ENCODE measurements at places on chromosomes 1 and 21. TPM values are rescaled to one million over a fixed set of nuclear protein-coding genes. Genes with fewer than 3 reads are reported as not detected.

DNA sequence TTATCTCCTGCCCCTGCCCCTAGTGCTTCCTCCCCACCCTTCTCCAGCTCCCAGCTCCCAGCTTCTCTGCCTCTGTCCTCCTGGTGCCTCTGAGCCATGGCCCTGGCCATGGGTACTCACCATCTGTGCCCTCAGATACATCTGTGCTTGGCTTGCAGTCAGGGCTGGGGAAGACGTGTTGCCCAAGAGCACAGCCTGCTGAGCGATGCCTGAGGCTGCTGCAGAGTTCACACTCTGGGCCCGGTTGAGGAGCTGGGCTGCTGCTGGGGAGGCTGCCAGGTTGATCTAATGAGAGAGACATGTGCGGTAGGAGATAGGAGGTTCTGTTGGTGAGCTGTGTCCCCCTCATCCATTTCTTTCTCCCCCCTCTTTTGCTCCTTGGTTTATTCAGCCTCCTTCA, 49.4 kb upstream of the A3GALT2 start:
- H3K27ac ChIP-seq = no peak overlapping the region
- H3K27me3 ChIP-seq = no peaks in the 10 kb centered on the region
- H3K4me1 ChIP-seq = no peaks in the 10 kb centered on the region
- H3K4me3 ChIP-seq = no peak overlapping the region
- H3K36me3 ChIP-seq = peaks cover 12% of the 10 kb centered on the region
- DNase-seq = no peak

DNA sequence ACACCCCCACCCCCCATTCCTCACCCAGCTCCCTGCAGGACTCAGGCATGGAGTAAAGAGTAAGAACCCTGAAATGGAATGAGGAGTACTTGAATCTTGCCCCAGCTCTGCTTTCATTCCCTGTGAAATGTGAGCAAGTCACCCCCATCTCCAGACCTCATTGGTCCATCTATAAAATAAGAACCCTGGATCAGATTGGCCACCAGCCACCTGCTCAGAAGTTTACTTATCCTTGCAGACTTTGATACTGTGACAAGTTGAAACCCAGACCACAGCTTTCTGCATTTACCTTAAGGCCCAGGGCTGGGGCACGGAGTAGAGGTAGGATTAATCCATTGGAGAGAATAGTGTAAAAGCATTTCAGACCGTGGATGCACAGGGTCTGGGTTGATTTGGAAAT, 2.2 kb downstream of the KISS1 start:
- H3K4me3 ChIP-seq = no peak overlapping the region
- H3K27ac ChIP-seq = peak overlapping the region; percentile 47
- peak; percentile 85 for DNase-seq
- H3K4me1 ChIP-seq = peaks cover 66% of the 10 kb centered on the region
- H3K36me3 ChIP-seq = no peaks in the 10 kb centered on the region
- no peaks in the 10 kb centered on the region for H3K27me3 ChIP-seq

Gene FGGY
- 17.5 TPM for polyA plus RNA-seq

Gene AGMAT
- polyA plus RNA-seq = 51.9 TPM

DNA sequence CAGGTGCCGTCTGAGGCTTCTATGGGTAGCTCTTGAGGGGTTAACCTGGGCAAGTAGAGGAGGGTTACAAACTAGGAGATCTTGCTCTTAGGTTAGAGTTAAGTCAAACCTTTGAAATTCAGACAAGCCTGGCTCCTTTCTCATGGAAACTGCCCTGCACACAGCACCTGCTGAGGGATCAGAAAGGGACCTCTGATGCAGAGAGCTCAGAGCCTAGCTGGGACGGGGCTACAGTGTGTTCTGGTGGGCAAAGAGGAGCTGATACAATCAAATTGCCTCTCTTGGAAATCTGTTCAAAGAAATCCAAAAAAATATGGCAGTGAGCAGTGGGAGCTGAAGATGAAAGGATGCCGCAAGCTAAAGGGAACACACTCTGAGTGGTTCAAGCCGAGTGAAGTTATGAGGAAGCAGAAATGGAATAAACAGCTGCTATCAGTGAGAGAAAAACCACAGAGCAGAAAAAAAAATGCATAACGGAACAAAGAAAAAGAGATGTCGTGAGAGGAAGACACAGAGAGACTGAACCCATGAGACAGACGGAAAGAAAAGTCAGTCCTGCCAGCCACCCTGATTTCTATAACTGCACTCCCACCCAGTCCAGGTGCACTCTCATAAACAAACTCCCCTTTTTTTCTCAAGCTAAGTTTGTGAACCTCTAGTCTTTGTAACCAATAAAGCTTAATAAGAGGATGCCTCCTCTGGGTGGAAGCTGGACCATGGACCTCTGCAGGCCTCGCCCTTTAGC, 26.6 kb downstream of the PAFAH2 start:
- H3K36me3 ChIP-seq = peaks cover 69% of the 10 kb centered on the region
- H3K27ac ChIP-seq = peak overlapping the region; percentile 37
- H3K4me1 ChIP-seq = peaks cover 5% of the 10 kb centered on the region

Gene LORICRIN
- not detected for polyA plus RNA-seq

GRCh38 chr1:184582411-184582810, 172.2 kb downstream of the EDEM3 start:
- no peak overlapping the region for H3K27ac ChIP-seq
- H3K4me3 ChIP-seq = no peak overlapping the region
- no peaks in the 10 kb centered on the region for H3K36me3 ChIP-seq
- no peaks in the 10 kb centered on the region for H3K27me3 ChIP-seq
- H3K4me1 ChIP-seq = no peaks in the 10 kb centered on the region
- no peak for DNase-seq

GRCh38 chr1:165443539-165444311, 1.2 kb downstream of the RXRG start:
- no peak overlapping the region for H3K4me3 ChIP-seq
- no peaks in the 10 kb centered on the region for H3K36me3 ChIP-seq
- H3K27me3 ChIP-seq = peaks cover 61% of the 10 kb centered on the region
- no peak overlapping the region for H3K27ac ChIP-seq
- DNase-seq = no peak

Gene PRUNE1
- polyA plus RNA-seq = 25.8 TPM

Gene TCP10L
- 0.70 TPM for polyA plus RNA-seq

DNA sequence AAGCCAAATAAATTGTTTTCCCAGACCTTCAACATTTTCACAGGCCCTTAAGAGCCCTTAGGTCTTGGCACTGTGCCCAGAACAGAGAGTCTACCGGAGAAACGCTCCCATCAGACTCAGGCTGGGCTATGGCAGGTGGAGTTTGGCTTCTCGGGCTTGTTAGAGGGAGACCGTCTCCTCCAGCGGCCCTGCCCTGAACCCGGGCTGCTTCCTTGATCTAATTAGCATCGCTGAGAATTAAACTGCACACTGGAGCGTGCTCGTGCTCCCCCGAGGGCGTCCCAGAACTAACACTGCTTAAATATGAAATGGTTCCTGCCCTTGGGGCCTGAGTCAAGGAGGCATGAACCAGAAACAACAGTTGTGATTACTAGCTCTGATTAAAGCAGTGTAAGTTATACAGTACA, 634.4 kb downstream of the MATN1 start:
- peak; percentile 32 for DNase-seq
- H3K4me1 ChIP-seq = peaks cover 8% of the 10 kb centered on the region
- H3K27me3 ChIP-seq = peaks cover 5% of the 10 kb centered on the region
- H3K4me3 ChIP-seq = no peak overlapping the region
- no peak overlapping the region for H3K27ac ChIP-seq

- H3K27ac ChIP-seq = no peak overlapping the region
- H3K36me3 ChIP-seq = peaks cover 37% of the 10 kb centered on the region
- no peaks in the 10 kb centered on the region for H3K4me1 ChIP-seq
- no peaks in the 10 kb centered on the region for H3K27me3 ChIP-seq
These were observed 17.8 kb downstream of the THEM4 start for GRCh38 chr1:151891512-151891911.

Gene CNIH3
- polyA plus RNA-seq = 2.1 TPM

DNA sequence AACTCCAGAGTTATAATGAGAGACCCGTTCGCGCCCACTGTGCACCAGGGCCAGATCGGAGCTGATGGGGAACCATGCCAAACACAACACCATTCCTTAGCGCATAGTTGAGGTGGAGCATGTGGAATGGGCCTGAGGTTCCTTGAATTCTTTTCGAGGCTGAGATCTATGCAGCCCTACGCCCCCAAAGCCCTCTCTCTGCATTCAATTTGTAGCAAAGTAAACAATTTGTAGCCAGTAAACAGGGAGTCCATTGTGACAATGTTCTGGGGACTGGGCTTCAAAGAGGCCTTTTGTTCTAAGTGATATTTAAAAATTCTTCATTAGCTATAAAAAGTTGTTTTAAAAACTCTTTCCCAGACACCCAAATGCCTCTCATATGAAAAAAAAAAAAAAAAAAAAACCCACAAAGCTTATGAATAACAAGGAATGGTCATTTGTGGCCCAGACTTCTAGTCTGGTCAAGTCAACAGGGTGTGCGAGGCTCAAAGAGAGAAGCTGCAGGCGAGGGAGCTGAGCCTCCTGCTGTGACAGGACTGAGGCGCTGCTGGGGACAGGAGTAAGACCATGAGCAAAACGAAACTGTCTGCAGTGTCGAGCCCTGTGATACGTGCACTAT, 30.6 kb upstream of the KCNE2 start:
- DNase-seq = no peak
- no peaks in the 10 kb centered on the region for H3K36me3 ChIP-seq
- no peak overlapping the region for H3K4me3 ChIP-seq

GRCh38 chr1:3679098-3679555, 26.8 kb downstream of the TP73 start:
- H3K4me3 ChIP-seq = no peak overlapping the region
- H3K27me3 ChIP-seq = peaks cover 4% of the 10 kb centered on the region
- DNase-seq = no peak
- peaks cover 10% of the 10 kb centered on the region for H3K4me1 ChIP-seq
- H3K36me3 ChIP-seq = no peaks in the 10 kb centered on the region
- no peak overlapping the region for H3K27ac ChIP-seq

DNA sequence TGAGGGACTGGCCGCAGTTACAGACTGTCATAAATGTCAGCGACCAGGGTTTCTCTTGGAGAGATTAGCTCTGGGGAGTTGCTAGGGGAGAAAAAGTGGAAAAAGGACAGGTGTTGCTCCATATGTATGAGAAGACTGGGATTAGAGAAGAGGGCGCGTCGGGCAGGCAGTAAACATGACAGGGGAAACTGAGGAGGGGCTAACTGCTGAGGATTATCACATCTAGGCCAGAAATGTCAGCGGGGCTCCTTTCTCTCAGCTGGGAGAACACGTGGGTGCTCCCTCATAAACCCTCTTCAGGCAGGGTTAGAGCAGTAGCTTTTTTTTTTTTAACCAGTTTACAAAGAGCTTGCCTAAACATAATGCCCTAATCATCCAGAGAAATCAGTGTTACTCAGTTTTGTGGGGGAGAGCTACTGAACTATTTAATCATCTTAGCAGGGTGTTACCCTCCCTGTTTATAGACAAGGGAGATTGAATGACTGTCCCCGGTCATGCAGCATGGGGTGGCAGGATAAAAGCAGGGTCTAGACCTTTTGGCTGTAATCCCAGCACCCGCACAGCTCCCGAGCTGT, 35.2 kb downstream of the ELAPOR1 start:
- H3K4me3 ChIP-seq = no peak overlapping the region
- H3K27ac ChIP-seq = peak overlapping the region; percentile 67
- H3K4me1 ChIP-seq = peaks cover 48% of the 10 kb centered on the region
- H3K36me3 ChIP-seq = no peaks in the 10 kb centered on the region
- DNase-seq = peak; percentile 53
- no peaks in the 10 kb centered on the region for H3K27me3 ChIP-seq

Gene HFM1
- polyA plus RNA-seq = 1.5 TPM

Measured in large intestine (tissue), 12 donors.